DMS153 (cell line): ENCODE measurements at places on chromosomes 1 and 21.
A peak's percentile ranks its signal among the peaks of the same experiment; 100 is the strongest.

DNA sequence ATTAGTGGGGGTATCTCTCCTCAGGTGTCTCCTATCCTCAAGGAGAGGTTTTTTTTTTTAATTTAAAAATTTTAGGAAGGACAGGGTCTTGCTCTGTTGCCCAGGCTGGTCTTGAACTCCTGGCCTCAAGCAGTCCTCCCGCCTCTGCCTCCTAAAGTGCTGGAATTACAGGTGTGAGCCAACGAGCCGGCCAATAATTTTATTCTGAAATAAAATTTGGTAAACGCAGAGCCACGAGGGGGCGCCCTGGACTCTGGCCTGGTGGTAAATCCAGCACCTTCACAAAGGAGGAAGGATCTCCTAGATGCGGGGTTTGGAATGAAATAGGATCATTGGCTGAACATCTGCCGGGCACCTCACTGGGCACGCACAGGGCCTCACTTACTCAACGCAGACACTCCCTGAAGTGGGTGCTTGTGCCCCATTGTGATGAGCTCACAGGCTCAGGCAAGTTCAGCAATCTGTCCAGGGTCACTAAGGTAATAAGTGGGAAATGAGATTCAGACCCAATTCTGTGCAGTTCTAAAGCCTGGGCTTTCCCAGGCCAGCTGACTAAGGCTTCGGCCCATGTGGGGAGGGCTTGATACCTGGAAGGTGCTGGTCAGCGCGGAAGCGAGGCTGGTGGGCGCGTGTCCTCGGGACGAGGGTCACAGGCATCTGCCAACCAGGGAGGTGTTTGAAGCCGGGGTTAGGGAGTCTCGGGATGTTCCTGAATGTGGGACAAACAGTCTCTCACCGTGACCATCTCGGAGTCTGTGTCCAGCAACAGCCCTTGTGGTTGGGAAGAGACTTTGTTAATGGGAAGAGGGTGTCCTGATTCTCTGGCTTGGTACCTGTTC, 32.7 kb upstream of the ETV3 start:
- DNase-seq, result peak; percentile 16

GRCh38 chr1:983798-984475, 2.0 kb upstream of the PERM1 start:
- no peak for DNase-seq

- no peak for DNase-seq
Observed at GRCh38 chr1:175514387-175514953, 228.9 kb downstream of the TNR start.

DNA sequence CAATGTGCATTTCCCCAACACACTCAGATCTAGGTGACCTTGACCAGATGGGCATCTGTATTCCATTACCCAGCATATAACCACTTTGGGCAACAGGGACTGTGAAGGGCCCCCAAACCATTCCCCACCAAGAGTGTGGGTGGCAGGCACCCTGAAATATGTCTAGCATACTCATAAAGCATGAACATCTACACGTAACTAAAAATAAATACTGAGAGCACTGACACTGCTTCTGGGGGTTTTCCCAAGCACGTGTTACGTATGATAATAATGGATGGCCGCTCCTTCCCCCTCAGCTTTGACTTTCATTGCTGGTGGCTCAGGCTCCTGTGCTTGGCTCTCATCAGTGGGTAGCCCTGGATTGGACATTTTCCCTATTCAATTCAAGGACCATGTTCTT, 39.1 kb downstream of the IGSF3 start:
- DNase-seq, result no peak

DNA sequence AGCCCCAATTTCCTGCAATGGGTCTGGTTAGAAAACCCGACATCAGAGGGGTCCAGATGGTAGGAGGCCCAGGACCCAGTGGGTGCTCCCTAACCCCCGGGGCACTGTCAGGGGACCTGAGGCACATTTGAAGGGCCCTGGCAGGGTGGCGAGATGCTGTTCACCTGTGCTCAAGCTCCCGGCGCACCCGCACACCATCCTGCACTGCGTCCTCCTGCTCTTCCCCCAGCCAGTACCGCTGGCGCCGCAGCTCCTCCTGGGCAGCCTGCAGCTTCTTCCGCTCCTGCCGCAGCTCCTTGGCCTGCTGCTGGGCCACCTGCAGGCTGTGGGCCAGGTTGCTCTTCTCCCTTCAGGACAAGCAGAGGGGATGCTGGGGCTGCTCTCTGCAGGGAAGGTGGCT, 36.0 kb downstream of the RNU1-1 start:
- DNase-seq, result no peak

DNA sequence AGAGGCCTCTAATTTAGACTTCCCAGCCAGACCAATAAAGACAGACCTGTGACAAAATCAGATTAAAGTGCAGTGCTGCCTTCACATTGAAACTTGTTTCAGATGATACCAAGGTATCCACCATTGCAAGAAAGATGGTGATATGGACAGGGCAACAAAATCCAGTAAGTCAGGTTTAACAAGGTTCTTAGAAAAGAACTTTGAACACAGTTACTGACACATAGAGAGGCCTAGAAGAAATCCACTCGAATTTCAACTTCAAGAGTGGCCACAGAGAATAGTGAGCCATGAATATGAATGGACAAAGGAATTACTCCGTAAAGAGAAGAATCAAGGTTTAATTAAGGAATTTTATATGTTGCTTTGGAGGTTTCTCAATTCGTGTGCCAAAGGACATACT, 230.4 kb downstream of the KCNT2 start:
- no peak for DNase-seq

DNA sequence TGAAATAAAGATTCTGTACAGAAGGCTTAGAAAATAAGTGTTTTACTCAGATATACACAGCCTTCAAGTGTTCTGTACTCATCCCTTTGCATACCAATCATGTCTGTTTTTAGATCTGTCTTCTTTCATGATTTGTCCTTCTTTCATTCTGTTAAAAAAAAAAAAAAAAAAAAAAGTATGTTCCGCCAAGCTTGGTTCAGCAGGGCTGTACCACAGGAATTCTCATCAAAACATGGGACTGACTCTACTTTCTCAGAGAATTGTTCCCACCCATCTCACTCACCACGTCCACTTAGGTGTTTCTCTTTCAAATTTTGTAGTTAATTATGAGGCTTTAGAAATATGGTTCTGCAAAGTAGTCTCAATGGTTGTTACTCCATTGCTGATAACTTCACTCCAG, 119.0 kb downstream of the AK5 start:
- DNase-seq, result no peak

DNA sequence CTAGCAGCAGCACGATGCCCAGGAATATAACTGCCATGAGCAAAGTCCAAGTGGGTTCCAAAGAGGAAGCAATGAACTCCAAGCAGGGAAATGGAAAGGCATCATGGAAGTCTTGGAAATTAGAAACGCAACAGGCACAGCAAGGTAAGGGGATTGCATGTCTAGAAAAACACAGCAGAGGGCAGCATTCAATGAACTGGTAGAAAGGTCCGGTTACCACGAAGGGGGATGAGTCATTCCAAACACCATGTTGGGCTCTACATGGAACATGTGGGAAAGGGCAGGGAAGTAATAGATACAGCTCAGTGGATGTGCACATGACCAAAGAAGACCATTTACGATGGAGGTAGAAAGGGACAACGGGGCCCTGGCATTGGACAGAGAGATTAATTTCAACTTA, 36.4 kb downstream of the RXRG start:
- peak; percentile 53 for DNase-seq

DNA sequence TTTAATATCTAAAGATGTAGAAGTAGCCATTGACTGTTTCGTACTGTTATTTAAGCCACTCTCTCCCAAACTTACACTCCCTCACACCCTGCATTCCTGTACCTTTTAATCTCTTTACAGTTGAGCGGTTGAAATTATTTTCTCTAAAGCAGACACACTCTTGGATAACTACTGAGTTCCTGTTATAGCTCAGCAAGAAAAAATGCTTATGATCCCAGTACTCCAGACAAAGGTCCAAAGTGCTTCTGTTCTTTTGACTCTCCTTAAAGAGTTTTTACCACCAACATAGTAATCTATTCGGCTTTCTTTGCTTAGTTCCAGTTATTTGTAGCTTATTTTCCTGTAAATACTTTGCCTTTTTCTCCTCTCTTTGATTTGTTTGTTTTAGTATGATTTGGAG, 100.1 kb downstream of the ATF6 start:
- no peak for DNase-seq

- peak; percentile 9 for DNase-seq
Observed at GRCh38 chr1:32448773-32449456, 16.0 kb upstream of the ZBTB8B start.
